ENCODE measurements at places on chromosomes 7 and 10.

- no peak for DNase-seq
These were observed 131.3 kb downstream of the FAM53B start for GRCh38 chr10:124612611-124613498.

DNA sequence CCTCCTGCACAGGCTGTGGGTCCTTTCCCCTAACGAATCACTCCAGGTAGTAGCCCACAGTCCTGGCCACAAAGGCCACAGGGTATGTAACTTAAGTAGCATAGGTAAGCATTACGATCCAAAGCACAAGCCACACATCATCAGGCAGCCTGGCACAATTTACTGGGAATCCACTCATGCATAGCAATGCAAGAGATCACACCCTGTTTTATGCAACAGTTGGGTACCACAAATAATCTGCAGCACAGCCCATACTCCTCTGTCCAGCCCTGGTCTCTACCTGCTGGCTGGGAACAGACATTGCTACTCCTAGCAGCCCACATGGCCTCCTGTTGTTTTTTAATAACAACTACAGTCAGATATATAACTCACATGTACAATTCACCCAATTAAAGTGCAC is 34.3 kb downstream of the SRPK2 start:
- DNase-seq, result no peak

DNA sequence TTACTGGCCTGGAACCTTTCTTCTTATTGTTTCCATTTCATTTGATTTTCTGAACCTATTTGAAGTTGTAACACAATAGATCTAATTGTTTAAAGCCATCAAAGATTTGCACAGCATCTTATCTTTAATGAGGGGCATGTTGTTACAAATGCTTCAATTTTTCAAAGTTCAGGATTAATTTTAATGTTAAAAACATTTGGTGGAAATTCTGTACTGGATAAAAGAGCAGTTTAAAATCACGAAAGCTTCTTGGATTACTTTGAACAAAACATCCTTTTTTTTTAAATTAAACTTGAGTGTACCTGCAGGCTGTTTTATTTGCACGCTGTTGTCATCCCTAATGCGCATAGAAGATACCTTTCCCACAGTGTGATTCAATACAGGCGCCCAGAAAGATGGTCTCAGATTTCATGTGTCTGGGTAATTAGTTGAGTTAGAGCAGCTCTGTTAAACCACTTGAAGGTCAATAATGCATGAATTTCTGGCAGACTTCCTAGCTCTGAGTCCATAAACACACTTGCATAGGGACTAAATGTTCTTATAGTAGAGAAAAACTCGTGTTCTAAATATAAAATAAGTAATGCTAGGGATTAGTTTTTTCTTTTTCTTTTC is 29.3 kb upstream of the DDX50 start:
- peak; percentile 87 for DNase-seq

DNA sequence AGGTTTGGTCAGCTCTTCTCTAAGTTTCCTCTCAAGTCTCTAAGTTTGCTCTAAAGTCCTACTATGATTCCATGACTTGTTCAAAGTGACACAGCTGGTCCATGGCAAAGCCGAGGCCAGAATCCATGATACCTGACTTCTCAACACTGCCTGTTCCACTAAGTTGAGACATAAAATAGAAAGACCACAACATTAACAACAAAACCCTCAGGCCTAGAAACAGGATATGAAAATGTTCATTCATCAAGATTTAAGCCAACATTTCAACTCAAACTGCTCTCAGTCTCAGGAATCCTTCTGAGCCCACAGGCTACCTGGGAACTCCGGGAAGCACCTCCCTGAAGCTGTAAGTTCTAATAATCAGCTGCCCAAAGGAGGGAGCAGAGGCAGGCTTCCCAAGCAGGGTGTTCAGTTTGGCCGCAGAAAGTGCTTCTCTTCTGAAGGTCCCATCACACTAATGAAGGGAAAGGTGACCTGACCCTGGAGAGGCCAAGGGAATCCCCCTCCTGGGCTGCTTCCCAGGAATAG is 62.9 kb downstream of the STK17A start:
- DNase-seq, result no peak

DNA sequence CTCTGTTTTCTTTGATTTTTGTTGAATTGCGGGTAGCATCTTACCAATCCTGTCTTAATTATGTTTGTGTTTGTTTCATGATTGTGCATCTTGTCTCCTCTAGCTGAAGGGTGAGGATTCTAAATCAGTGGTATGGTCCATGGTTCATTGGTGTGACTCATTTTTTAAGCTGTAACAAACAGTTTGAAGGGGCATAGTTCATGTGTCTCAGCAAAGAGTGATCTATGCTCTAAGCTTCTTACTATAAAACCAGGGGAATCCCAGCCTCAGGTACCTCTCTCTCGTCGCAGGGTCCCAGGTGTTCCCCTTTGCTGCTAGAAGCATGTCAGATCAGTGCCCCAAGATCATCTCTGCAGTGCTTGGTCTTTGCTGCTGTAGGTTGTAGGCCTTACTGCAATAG is 100.1 kb downstream of the OTUD1 start:
- DNase-seq, result no peak

- DNase-seq, result no peak
These were observed 33.5 kb upstream of the PDZD8 start for GRCh38 chr10:117408436-117409384.

DNA sequence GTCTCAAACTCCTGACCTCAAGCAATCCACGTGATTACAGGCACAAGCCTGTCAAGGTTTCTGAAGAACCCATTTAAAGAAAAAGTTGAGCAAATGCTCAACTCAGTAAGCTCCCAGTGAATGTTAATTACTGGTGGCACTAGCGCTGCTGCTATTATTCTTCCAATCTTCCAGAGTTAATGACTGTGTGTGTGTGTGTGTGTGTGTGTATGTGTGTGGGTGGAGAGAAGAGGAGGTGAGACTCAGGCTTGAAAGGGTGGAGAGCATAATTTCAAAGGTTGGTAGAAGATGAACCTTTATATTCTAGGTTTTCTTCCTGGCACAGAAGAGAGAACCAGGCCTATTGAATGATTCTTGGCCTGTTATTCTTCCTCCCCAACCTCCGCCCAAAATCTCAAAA is 11.6 kb upstream of the NPVF start:
- DNase-seq, result no peak

GRCh38 chr7:122846591-122846990 is 39.7 kb downstream of the CADPS2 start:
- no peak for DNase-seq

GRCh38 chr7:137967143-137968018 is 34.5 kb downstream of the CREB3L2 start:
- peak; percentile 81 for DNase-seq

- no peak for DNase-seq
These were observed 94.4 kb upstream of the INSIG1 start for GRCh38 chr7:155203059-155203881.

DNA sequence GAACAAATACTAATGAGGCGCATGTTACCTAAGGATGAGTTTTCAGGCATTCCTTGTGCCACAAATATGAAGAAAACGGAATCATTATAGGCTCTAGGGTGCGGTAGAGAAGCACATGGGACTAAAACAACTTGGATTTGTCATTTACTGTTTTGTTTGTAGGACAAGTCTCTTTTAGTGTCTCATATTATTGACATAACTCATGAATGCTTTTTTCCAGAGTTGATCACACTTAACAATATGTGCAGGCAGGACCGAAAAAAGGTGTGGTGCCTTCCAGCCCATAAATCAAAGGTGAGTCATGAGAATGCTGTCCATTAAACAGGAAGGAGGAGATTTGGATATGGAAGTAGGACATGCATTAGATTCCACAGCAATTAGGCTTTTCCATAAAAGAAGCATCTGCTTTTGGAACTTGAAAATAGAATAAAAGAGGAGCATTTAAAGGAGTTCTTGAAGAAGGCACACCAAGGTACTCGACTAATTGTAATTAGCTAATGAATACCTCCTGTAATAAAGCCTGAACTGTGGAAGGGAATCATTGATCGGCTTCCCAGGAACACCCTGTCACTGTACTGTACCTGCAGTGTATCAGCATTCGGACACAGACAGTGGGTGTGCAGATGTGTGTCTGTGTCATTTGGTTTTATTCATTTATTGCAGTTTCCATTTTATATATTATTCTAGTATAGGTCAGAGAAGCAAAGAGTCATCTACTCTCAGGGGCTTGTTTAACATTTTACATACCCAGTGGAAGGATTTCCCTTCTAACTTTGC is 119.7 kb upstream of the KLF14 start:
- DNase-seq, result peak; percentile 93

- peak; percentile 94 for DNase-seq
These were observed 11.2 kb downstream of the AVL9 start for GRCh38 chr7:32506266-32507054.

GRCh38 chr10:10279906-10280305 is 737.8 kb upstream of the CELF2 start:
- DNase-seq, result no peak

GRCh38 chr7:22426463-22427094 is 69.6 kb upstream of the RAPGEF5 start:
- no peak for DNase-seq

GRCh38 chr10:110006358-110007160 is 1.2 kb upstream of the ADD3 start:
- peak; percentile 77 for DNase-seq

- DNase-seq, result no peak
These were observed 42.9 kb downstream of the ANTXRL start for GRCh38 chr10:46329690-46330016.

DNA sequence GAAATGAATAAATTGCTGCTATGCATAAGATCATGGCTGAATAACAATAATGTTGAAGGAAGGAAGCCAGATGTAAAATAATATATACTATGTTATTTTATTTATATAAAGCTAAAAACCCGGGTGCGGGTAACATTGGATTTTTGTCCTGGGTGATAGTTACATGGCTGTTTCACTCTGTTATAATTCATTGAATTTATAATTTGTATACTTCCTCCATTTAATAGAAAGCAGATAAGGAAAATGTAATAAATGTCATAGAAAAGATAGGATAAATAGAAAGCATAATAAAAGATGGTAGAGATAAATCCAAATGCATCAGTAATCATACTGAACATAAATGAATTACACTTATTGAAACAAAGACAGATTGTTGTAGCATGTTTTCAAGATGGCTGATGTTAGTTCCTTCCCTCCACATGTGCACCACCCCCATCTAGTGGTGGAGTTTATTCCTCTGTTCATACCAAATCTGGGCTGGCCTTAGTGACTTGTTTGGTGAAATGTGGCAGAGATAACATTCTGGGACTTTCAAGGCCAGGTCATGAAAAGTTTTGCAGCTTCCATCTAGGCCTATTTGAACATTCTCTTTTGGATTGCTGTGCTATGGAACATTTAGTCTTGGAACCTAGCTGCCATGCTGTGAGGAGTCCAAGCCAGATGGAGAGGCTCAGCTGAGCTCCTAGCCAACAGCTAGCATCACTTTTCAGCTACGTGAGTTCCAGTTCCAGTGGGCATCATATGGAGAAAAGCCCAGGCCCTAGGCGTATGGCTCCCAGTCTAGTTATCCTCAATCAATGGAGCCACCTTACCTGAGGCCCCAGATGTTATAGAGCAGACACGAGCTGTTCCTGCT is 46.9 kb downstream of the AHCYL2 start:
- DNase-seq, result peak; percentile 26

DNA sequence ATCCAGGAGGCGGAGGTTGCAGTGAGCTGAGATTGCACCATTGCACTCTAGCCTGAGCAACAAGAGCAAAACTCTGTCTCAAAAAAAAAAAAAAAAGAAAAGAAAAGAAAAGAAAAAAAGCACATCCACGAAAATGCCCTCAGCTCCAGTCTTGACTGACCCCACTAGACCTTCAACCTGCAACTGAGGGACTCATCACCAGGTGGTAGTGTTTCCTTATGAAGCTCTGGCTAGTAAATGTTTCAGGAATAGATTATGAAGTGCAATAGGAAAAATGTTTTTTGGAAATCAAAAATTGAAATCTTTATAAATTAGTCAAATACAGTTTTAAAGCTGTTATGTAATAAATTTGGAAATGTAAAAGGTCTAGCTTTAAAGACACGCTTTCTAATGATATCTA is 22.4 kb downstream of the TLL2 start:
- no peak for DNase-seq

- no peak for DNase-seq
These were observed 15.4 kb upstream of the EIF5AL1 start for GRCh38 chr10:79496896-79497295.

DNA sequence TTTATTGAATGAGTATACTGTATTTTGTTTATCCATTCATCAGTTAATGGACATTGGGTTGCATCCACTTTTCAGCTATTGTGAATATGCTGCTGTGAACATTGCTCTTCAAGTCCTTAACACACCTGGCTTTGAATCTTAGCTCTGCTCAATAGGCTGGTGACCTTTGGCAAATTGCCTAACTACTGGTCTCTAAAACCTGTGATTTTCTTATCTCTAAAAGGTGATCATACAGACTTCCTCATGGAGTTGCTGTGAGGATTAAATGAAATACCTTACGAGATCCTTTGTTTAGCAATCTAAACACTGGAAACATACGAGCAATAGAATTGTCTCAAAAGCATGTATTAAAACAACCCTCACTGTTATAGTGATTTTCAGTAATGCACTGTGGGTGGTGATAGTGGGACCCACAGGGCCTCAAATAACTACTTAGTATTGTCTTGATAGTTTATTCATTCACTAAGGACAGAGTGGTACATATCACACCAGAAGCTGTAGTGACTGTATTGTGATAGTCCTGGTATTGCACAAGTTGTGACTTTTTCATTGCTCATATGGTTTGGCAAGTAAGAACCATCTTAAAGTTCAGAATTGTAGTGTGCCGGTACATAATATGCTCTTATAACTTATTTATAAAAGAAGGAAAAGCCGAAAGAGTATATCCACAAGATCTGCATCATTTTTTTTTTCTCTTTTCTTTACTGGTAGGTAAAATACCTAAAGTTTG is 257.6 kb downstream of the EXOC4 start:
- no peak for DNase-seq

GRCh38 chr10:84302223-84302622 is 26.2 kb upstream of the CCSER2 start:
- no peak for DNase-seq

- DNase-seq, result no peak
These were observed 84.5 kb upstream of the RET start for GRCh38 chr10:42992156-42992956.

DNA sequence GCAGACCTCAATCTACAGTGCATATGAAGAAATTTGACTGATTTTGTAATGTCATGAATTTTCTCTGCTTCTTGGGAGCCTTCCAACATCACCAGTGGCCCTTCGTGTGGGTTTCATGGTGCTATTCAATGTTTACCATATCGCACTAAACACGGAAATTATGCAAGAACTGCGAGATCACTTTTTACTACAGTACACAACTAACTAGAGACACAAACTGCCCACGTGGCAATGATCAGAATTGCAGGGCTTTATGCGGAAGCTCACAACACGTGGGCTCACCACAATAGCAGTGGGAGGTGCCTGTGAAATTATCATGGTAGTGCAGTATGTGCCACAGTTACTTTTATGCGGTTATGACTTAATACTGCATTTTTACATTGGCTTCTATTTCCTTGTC is 449.7 kb upstream of the KLF6 start:
- DNase-seq, result no peak

DNA sequence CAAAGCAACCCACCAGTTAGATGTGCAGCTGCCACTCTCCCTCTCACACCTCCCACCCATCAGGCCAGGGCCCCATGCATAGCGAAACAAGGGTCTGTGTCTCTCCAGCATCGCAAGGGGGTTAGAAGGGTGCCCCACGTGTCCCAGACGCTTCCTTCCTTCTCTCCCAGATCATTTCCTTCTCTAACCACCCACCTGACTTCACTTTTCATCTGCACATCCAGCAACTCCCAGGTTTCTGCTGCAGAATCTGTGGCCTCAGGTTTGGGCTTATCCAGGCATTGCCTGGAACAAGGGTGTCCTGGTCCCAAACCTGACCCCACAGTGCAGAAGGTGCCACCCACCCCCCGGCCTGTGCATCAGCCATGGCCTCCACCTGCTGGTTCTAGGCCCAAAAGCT is 14.4 kb downstream of the PDIA4 start:
- DNase-seq, result no peak

All from fibroblast of skin of abdomen (primary cell).